ENCODE measurements at places on chromosomes 3 and 15.

DNA sequence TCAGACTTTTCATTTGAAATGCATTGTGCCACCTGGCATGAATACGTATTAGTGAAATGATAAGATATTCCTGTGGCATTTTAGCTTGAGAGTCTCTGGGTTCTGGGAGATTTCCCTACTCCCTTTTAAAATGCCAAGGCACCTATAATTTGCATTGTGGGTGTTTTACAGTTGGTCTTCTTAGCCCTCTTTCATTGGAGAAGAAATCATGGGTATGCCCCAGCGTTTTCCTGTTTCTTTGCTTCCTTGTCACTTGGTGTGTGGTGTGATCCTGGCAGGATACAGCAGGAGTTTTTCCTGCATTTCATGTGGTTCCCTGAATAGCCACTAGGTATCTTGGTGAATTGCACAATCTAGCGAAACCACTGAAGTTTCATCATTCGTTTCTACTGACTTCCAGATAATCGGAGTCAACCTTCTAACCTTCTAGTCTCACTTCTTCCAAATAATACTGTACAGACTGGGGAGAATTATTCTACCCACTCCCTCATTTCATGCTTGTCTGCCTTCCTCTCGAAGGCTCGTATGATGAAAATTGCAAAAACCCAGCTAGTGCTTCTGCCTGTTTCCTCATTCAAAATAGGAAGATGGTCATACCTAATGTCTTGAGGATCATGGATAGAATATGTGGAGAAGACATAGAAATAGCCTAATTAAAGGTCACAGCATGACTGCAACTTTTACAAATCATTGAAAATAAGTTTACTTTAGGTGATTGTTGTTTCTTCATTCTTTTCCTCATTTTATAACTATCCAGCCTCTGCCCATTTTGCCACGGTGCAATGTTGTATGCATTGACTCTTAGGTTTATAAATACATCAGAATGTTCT lies 2.6 kb downstream of the BHLHE40 start:
- DNase-seq, result no peak

DNA sequence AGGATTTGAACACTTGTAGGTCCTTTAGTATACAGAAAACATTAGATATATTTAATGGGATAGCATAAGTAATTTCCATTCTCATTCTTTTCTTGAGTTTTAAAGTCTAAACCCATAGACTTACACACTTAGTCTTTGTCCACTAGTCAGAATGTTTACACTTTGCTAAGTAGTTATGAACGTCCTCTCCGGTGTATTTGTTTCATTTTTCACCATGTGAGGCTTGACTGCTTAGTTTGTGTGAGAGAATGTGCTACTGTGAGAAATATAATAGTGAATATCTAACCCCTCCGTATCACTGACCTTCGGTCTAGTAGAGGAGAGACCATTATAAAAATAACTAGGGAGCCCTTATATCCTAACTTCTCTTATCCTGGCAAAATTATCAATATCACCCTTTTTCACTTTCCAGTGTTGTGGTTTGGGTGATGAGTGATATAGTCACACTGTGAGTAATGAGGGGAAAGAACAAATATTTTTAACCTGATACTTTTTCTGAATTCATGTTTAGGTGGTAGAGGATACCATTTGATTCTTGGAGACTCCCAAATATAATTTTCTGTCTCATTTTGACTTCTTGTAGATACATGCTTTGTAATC lies 122.4 kb downstream of the UBE2E2 start:
- DNase-seq, result no peak

DNA sequence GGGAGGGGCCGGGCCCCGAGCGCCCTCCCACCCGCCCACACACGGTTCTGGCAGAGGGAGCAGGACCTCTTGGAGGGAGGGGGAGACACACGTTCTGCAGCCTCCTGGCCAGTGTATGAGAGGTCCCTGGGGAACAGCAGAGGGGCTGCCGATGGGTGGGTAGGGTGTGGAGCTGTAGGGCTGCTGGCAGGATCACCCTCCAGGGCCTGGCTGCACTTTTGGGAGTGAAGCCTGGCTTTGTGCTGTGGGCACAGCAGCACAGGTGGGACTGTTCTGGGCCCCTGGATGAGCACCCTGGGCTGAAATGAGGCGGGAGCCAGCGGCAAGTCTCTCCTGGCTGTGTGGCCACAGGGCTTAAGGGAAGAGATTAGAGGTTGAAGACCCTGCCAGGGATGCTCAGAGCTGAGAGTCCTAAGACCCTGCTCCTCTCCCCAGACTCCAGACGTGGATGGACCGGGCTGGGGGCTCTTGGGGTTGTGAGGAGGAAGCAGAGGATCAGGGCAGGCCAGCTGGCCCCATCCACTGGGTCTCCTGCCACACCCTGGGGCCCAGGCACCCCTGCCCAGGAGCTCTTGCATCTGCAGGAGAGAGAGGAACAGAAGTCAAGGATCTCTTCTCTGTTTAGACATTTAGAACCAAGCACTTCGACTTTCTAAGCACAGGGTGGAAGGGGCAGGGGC lies 45.2 kb downstream of the RGMA start:
- no peak for DNase-seq

DNA sequence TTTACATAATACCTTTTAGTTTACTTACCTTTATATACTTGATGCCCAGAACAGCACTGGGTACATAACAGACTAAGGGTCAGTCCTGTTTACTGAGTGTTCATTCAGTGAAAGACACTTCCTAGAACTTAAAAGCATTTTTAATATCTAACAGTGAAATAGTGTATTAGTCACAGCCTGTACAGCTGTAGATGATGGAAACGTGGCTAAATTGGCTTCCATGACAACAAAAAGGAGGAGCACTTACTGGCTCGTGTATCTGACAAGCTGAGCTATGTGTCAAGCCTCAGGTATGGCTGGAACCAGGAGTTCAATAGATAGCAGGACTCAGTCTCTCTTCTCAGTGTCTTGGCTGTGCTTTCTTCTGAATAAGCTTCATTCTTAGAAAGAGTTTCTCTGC lies 40.2 kb downstream of the CMTM8 start:
- no peak for DNase-seq

DNA sequence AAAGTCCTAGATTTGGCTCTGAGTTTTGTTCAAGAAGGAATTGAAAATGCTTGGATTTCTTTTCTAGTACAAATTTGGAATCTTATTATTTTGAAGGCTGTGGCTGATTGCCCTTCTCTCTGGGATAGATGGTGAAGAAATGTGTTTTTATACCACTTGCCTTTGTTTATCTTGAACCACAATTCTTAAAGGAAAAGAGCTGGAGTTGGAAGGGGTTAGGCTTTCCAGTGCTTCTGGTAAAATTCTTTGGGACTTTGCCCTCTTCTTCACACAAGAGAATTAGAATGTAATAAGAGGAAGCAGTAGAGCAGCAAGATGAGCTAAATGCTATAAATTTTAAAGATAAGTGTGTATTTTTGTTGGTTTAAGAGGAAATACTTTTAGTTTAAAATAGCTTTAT lies 65.8 kb downstream of the COL6A5 start:
- DNase-seq, result no peak

- DNase-seq, result no peak
Observed at GRCh38 chr3:88057630-88058305, 1.0 kb downstream of the CGGBP1 start.

DNA sequence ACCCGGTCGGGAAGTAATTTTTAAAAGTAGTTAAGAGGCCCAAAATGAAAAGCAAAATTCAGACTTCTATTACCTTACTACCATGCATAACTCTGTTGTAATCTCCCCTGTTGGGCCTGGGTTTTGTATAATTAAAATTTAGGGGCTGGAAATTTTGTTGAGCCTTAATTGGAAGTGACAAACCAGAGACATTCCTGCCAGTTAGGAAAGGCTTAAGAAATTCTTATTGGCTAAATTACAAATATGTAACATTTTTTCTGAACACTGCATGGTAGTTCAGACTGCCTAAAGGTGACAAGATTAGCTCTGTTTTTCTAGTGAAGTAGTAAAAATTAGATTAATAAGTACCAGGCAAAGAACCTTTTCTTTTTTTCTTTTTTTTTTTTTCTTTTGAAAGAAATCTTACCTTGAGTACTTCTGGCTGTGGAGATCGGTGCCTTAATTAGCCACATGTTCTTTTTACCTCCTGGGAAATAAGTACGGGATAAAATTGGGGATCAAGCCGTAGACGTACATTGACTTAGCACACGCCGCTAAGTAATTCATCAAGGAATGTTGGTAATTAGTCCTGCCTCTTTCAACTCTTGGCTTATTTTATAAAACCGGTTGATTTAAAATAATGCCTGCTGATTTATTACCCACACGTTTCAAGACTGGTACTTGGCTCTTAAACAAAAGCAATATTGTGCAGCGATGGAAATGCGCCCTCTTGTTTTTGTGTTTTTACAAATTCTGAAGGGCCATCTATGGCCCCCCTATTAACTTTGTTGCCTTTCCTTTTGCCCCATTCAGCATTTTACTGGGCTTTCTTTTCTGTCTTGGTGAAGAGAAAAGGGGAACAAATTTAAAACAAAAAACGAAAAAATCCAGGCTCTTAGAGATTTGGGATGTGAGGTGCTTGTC lies 111.2 kb upstream of the SAMMSON start:
- no peak for DNase-seq

- DNase-seq, result no peak
Observed at GRCh38 chr3:31729573-31729972, 196.8 kb downstream of the STT3B start.

- DNase-seq, result no peak
Observed at GRCh38 chr3:14208977-14209394, 30.4 kb downstream of the LSM3 start.

Measured in stimulated activated CD4-positive, alpha-beta T cell treated with anti-CD3 and anti-CD28 coated beads, Interleukin-1b, Interleukin-23, amount 100 ng/mL, for 1 hour (primary cell).